ENCODE measurements at places on chromosomes 4 and X.

DNA sequence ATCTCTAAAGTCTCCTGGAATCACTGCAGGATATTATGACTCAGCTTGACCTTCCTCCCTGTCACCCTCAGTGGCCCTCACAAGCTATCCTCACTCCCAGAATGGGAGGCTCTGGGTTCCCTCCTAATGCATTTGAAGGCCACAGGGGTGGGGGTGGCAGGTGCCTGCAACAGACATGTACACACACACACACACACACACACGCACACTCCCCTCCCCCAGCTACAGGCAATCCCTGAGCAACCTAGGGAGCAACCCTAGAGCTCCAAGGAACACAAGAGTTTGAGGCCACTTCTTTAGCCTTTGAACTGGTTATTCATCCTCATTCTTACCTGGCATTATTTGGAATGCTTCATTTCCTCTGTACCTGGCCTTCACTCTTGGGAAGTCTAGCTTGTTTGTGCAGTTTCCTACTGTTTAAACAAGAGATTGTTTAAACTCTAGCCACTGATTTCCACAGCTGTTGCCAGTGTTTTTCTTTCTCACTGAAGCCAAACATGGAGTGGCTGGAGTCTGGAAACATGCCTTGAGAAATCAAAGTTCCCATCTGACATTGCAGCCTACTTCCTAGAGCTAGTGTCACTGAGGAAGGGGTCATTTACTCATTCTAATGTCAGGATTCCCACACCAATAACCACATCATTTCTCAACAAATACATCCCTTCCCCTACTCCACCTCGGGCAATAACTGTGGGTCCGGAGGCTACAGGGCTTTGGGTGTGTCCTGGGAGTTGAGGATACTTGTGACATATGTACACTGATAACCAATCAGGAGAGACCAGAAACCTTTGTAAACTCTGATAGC, 37.7 kb downstream of the MAOA start:
- no peak for DNase-seq

GRCh38 chr4:97144199-97144598, 999.1 kb downstream of the STPG2 start:
- no peak for DNase-seq

GRCh38 chr4:1937550-1937949, 66.4 kb downstream of the NSD2 start:
- DNase-seq: no peak

DNA sequence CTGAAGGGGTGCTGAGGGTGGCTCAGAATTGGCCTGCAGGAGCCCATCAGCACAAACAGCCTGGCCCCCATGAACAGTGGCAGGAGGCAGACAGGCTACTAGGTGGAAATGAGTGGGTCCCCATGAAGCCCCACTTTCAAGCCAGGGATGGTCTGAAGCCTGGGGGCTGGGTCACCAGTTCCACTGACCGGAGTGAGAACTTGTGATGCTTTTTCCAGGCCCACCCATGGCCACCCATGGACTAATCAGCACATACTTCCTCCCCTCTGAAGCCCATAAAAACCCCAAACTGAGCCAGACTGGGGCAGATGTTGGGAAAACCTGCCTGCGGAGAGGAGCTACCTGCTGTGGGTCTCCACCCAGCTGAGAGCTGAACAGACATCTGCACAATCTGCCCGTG, 284.1 kb downstream of the EVC2 start:
- DNase-seq: no peak

DNA sequence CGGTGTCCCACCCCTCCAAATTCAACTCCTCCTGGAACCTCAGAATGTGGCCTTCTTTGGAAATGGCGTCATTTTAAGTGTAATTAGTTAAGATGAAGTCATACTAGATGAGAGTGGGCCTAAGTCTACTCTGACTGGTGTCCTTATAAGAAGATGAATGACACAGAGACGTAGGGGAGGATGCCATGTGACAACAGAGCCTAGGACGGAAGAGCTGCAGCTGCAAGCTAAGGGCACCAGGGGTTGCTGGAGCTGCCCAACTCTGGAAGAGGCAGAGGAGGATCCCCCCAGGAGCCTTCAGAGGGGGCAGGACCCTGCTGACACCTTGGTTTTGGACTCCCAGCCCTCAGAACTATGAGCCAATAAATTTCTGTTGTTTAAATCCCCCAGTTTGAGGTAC, 115.1 kb downstream of the STK32B start:
- DNase-seq: no peak

- DNase-seq: no peak
Observed at GRCh38 chrX:154840856-154841255, 6.4 kb upstream of the SMIM9 start.

DNA sequence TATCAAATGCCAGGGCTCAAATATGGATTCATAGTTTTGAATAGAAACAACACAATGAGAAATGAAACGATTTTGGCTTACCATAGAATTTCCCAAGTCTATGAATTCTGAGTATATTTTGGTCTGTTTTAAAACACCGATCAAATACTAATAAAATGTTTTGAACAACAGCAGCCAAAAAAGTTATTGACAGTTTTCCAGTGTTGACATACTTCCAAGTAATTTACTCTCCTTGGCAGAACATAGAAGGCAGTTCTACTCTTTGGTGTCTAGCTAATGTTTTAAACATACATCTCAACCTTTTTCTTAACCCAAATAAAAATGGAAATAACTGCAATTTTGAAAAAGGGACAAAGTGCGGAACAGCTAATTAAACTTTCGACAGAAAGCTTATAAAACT, 1419.8 kb downstream of the ADGRL3 start:
- DNase-seq: no peak

GRCh38 chr4:100848841-100849240, 331.0 kb upstream of the EMCN start:
- no peak for DNase-seq

DNA sequence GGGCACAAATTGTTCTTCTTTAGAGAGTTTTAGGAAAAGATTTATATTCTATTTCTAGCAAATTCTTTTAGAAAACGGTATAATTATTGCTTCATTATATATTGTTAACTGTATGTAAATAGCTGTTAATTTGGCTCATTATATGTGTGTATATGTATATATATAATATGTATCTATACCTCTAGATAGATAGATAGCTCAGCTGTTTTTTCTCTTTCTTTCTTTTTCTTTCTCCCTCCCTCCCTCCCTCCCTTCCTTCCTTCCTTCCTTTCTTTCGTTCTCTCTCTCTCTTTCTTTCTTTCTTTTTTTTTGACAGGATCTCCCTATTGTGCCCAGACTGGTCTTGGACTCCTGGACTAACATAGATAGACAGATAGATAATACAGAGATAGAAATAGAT, 1538.8 kb downstream of the PCDH7 start:
- DNase-seq: no peak

GRCh38 chr4:109902559-109903251, 10.0 kb upstream of the EGF start:
- DNase-seq: no peak

DNA sequence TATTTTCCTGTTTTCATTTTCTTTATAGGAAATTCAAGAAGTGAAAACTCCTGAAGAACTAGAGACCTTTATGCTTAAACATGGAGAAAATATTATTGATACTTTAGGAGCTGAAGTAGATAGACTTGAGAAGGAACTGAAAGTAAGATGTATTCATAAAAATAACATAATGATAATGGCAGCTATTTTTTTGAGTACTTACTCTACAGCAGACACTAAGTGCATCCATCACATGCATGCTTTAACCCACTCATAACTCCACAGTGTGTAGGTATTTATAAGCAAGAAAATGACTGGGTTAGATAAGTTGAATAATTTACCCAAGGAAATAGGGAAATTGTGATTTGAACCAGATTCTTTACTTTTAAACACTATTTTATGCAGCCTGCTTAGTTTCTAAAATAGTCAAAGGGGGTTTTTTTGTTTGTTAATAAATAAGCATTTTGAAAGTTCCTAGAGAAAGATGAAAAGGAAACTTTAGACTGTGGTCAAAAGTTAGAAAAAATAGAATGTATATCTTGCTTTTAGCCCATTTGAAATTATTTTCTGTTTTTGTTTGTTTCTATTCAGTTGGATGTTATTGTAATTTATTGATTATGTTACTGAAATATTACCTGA, 74.2 kb downstream of the BEND4 start:
- DNase-seq: no peak

- no peak for DNase-seq
Observed at GRCh38 chr4:1399508-1400190, 6.6 kb downstream of the NKX1-1 start.

DNA sequence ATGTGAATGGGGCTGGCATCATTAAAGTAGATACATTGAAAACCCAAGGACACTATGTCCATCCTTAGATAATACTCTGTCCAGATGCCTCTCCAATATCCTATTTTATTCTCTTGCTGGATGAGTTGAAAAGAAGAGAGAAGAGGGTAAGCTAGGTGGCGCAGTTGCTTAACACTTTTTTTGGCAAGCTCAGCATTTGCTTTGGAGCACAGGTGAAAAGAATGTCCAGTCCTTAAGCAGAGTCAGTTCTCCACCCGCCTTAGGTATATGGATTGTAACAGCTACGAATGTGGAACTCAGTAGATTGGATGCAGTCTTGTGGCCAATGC, 208.4 kb downstream of the NWD2 start:
- DNase-seq: peak; percentile 1

GRCh38 chr4:99868126-99868596, 26.1 kb downstream of the LAMTOR3 start:
- no peak for DNase-seq

DNA sequence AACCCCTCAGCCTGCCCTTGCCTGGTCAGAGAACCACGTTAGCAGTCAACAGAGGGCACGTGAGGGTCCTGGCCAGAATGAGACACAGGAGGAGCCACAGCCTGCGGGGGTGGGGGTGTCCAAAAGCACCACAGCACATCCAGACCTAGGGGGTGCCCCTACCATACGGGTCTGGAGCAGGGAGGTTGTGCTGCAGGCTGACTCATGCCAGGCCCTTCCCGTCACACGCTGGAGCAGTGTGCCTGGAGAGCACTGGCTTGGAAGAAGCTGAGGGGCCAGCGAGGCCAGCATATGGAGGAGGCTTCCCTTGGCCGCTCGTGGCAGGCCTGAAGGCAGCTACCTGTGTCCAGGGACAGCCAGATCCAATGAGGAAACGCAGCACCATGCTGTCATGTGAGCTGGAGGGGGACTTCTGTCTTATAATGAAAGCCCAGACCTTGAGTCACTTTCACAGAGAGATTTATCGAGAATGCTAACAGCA, 1.5 kb upstream of the IRAK1 start:
- no peak for DNase-seq

DNA sequence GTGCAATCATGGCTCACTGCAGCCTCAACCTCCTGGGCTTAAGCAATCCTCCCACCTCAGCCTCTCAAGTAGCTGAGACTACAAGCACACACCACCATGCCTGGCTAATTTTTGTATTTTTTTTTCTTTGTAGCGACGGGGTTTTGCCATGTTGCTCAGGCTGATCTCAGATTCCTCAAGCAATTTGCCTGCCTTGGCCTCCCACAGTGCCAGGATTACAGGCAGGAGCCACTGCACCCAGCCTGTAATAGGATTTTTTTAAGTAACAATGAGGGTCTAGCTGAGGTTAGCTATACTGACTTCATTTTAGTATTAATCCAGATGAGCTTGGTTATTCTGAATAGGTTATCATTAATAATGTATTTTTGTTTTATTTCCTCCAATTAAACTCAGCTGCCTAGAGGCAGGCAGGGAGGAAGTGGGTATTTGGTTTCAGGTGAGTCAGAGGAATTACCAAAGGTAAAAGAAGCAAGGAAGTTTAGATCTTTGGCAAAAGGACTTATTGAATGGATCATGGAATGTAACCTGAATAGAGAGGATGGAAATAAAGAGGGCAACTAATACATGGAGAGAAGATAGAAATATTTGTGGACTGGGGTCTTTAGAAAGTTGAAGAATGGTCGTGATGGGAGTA, 1023.3 kb upstream of the TENM3 start:
- DNase-seq: no peak

GRCh38 chrX:51894697-51895336, 1.4 kb downstream of the MAGED1 start:
- no peak for DNase-seq

DNA sequence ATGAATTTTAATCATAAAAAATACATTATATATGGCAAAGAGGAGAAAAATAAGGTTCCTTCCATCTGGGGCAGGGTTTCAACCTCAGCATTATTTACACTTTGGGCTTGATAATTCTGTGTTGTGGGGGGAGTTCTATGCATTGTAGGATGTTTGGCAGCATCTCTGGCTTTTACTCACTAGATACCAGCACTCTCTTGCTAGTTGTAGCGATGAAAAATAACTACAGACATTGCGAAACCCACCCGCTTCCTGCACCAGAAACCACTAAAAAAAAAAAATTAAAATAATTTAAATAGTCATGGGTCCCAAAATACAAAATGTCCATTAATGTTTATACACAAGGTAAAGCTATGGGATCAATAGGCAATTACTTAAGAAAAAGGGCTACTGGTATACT, 52.7 kb downstream of the PPP3CA start:
- no peak for DNase-seq

DNA sequence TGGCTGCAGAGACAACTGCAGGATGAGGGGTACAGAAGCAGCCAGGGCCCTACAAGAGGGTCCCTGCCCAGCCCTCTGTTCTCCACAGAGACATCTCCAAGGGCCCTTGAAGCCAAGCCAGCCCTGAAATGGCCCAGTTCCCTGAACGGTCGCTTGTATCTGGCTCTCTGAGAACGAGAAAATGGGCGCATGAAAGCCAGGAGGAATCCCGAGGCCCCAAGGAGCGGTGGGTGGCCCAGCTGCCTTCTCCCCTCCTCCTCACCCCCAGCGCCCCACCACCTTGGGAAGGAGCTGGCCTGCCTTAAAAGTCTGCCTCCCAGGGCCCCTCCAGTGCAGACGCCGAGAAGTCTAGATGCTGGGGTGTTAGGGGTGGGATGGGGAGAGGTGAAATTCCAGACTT, 5.7 kb downstream of the ZNF185 start:
- DNase-seq: no peak

GRCh38 chr4:168197926-168198325, 105.6 kb downstream of the ANXA10 start:
- DNase-seq: no peak

- no peak for DNase-seq
Observed at GRCh38 chr4:8085491-8086117, 73.0 kb downstream of the ABLIM2 start.

GRCh38 chr4:66590488-66591215, 920.4 kb upstream of the EPHA5 start:
- DNase-seq: no peak

GRCh38 chr4:107246761-107247160, 210.6 kb upstream of the DKK2 start:
- DNase-seq: no peak

GRCh38 chrX:1700757-1701156, 85.9 kb downstream of the ASMT start:
- no peak for DNase-seq

DNA sequence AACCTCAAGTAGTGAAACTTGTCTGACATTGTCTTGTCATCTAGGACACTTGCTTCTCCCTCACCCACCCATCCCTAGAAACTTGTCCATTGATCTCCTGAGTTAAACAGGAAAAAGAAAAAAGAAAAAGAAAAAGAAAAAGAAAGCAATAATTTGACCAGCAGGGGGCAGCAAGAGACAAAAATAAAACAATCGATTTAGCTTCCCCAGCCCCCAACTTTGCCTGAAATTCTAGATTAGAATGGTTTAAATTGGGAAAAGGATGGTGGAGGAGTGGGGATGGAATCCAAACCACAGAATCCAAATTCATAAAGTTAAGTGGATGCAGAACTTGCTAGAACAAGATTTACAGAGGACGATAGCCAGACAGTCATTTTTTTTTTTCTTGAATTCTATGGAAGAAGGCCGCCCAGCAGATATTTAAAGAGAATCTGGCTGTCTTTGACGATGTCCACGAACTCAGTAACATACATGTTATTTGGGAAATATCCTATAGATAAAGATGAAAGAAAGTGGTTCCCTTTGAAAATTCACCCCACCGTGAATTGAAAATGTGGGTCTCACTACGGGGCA, 282.9 kb downstream of the USP46 start:
- no peak for DNase-seq
